Lung microvascular endothelial cell (primary cell): ENCODE measurements at places on chromosomes 1 and 21. TPM values are rescaled to one million over a fixed set of nuclear protein-coding genes. Genes with fewer than 3 reads are reported as not detected.

DNA sequence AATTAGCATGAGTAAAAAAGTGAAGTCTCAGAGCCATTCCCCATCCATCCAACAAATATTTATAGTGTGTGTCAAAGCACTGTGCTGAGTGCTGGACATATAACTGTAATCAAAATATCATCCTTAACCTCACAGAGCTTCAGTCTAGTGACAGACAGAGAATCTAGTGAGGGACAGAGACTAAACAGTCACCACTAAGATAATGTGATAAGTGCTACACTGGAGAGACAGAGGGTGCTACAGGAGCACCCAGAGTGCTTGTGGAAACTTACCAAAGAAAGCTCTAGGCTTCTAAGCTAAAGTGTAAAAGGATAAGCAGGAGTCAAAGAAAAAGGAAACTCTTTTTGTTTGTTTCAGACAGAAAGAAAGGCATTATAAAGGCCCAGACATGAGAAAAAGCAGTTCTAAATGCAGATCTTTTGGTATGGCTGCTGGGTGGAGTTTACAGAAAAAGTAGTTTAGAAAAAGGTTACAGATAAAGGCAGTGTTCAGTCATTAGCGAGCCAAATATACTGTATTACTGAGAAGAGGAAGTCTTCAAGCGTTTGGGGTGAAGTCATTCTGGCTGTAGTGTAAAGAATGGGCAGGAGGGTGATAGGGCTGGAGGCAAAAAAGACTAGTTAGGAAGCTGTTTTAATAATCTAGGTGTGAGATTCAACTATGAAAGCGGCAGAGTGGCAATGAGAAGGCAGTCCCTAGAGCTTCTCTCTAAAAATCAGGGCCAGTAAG lies 83.8 kb downstream of the SCMH1 start:
- DNase-seq: no peak

GRCh38 chr1:91173346-91173890 lies 151.6 kb upstream of the ZNF644 start:
- no peak for DNase-seq

GRCh38 chr21:46059195-46059594 lies 38.7 kb upstream of the COL6A2 start:
- DNase-seq: no peak

GRCh38 chr1:151961833-151962232 lies 31.8 kb downstream of the S100A10 start:
- DNase-seq: no peak

The FAM72C gene
- total RNA-seq: 0.20 and 0.44 TPM in 2 replicates

DNA sequence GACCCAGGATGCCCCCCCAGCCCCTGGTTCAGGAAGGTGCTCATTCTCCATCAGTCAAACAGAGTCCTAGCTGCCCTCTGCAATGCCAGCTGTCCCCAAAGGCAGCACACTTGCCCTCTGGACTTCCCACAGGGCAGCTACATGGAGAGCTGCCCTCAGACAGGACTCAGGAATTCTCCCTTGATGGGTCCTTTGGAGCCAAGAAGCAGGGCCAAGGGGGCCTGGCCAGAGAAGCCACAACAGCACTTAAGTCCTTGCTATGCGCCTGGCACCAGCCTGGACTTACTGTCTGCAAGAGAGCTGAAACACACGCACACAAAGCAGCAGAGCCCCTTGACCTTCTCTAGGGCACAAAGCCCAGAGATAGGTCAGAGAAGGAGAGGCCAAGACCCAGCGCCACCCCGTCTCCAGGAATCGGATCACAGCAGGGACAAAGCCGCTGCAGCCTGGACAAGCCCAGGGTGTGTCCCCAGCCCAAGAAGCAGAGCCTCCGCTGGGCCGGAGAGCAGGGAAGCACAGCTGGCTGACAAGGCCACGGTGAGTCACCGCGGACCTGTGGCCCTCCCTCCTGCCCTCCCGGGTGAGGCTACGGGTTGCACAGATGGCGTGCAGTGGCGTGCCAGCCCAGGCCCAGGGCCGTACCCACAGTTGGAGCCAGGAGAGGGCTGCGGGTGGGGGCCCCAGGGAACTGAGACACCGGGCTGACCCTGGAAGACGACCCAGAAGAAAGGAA lies 1.7 kb downstream of the WNT9A start:
- DNase-seq: peak; percentile 92

DNA sequence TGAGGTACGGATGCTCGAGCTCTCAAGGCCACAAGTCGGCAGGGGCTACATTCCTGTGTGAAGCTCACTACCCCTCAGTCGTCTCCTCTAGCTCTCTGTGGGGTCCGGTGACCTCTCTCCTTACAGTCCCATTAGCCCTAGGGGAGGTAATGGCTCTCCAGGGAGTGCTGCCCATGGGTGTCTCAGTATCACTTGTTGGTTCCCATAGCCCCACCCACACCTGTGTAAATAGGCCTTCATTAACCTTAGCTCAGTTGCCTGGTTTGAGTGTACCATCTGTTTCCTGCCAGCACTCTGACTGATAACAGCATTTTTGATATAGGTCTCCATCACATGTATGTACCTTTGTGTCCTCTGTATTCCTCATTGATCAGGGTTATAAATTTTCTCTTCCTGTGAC lies 133.2 kb upstream of the KCNJ15 start:
- no peak for DNase-seq

- no peak for DNase-seq
Measured at GRCh38 chr21:26813426-26813998, 31.7 kb downstream of the ADAMTS1 start.

The TEDDM1 gene
- not detected in 2 replicates for total RNA-seq

GRCh38 chr1:28509705-28510272 lies 3.9 kb downstream of the RCC1 start:
- peak; percentile 46 for DNase-seq

GRCh38 chr1:150102986-150103385 lies 35.4 kb downstream of the VPS45 start:
- DNase-seq: no peak

- no peak for DNase-seq
Measured at GRCh38 chr1:62989497-62989896, 205.6 kb downstream of the ATG4C start.

DNA sequence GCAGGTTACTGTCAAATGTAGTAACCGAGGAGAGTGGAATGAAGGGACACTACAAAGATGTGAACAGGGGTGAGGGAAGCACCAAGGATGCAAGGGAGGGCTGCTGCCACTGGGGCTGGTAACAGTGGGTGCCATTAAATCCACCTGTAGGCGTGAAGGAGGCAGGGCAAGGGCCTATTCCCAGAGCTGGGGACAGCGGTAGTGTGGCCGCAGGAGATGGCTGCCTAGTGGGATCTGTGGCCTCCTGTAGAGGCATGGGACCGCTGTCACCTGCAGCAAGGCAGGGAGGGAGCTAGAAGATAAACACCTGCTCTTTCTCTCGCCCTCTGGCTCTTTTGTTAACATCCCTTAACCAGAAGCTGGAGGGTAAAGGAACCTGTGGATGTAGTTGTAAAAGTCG lies 80.5 kb upstream of the CNIH3 start:
- DNase-seq: no peak

DNA sequence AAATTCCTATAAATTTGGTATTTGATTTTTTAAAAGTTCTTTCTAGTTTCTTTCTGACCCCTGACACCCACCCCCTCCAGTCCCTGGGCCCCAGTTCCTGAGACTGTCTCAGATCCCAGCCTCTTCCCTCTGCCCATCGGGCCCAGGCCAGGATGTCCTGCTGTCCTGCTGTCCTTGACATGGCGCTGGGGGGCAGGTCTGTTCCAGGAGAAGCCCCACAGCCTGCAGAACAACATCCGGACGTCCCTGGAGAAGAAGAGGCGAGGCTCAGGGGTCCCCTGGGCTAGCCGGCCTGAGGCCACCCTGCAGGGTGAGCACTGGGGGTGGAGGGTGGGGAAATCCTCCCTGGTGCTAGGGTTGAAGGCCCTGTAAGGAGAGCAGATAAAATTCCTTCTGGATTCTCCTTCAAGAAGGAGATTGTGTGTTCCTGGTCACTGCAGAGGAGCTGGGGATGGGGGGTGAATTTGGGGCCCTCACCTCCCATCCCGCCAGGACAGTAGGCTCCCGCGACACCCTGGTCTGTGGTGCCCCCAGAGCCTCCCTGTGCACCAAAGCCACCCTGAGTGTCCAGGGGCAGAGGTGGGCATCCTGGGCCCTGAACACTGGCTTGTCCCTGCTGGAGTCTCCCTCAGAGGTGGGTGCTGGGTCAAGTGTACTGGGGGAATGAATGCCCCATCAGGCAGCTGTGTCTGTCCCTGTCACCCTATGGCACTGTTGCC lies 45.0 kb downstream of the DISP3 start:
- DNase-seq: no peak

- peak; percentile 67 for DNase-seq
Measured at GRCh38 chr1:9443913-9444445, 95.3 kb upstream of the SLC25A33 start.

The FCGR3A gene
- total RNA-seq: not detected in 2 replicates

The HCN3 gene
- total RNA-seq: 0.44 and 0.60 TPM in 2 replicates

GRCh38 chr21:44766014-44766817 lies 35.4 kb downstream of the UBE2G2 start:
- DNase-seq: no peak
